GM04503 (cell line): ENCODE measurements at places on chromosomes 13 and 19.

DNA sequence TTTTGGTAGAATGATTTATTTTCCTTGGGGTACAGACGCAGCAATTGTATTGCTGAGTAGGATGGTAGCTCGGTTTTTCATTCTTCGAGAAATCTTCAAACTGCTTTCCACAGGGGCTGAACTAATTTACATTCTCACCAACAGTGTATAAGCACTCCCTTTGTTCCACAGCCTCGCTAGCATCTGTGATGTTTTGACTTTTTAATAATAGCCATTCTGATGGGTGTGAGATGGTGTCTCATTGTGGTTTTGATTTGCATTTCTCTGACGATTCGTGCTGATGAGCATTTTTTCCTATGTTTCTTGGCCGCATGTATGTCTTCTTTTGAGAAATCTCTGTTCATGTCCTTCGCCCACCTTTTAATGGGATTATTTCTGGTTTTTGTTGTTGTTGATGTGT lies 54.8 kb upstream of the UQCRFS1 start:
- DNase-seq = no peak

DNA sequence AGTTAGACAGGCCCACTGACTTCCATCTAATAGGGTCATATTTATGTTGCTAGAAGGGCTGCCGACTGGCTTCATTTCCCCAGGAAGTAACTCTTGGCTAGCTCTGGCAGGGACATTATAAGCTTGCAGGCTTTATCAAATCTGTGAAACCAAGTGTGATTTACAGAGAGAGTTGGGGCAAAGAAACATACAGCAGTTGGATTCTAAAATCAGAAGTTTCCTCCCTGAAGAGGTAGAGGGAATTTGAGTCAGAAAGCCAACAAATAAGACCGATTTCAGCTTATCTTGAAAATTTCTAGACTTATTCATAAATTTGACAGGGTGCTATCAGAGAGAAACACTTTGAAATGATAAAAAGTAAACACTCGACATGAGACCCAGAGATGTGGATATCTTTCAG lies 407.8 kb downstream of the OLFM4 start:
- DNase-seq = no peak

- DNase-seq = no peak
Observed at GRCh38 chr19:49910179-49910578, 13.5 kb upstream of the IL4I1 start.

- DNase-seq = no peak
Observed at GRCh38 chr13:25753976-25754375, 297.8 kb downstream of the SHISA2 start.

DNA sequence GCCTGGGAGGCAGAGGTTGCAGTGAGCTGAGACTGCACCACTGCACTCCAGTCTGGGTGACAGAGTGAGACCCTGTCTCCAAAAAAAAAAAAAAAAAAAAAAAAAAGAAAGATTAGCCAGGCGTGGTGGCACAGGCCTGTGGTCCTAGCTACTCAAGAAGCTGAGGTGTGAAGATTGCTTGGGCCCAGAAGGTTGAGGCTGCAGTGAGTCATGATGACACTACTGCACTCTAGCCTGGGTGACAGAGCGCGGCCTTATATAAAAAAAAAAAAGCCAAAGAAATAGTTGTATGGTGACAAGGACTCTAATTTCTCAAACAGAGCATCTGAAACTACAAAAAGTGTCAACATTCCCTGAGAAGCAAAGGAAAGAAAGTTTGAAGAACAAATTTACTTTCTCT lies 3.4 kb downstream of the PBX4 start:
- peak; percentile 27 for DNase-seq

GRCh38 chr13:78341032-78341431 lies 262.3 kb downstream of the POU4F1 start:
- no peak for DNase-seq

DNA sequence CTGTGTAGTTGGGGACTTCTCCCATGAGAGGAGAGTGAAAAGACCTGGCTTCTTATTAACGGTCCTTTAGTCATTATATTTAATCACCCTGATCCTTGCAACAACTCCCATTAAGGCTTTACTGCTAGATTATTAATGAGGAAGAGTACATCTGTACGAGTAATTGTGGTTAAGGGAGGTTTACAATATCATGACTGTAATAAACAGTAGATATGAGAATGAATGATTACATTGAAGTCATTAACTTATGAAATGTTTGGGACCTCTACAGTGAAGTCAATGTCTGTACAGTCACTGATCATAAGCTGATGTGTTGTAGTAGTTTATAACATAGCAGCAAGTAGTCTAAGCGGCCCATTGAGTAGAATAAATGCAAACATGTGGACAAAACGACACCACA lies 24.7 kb downstream of the FGF9 start:
- DNase-seq = no peak

GRCh38 chr13:74040200-74040599 lies 94.0 kb downstream of the KLF12 start:
- DNase-seq = no peak

GRCh38 chr13:111370570-111371535 lies 50.4 kb downstream of the TEX29 start:
- no peak for DNase-seq

DNA sequence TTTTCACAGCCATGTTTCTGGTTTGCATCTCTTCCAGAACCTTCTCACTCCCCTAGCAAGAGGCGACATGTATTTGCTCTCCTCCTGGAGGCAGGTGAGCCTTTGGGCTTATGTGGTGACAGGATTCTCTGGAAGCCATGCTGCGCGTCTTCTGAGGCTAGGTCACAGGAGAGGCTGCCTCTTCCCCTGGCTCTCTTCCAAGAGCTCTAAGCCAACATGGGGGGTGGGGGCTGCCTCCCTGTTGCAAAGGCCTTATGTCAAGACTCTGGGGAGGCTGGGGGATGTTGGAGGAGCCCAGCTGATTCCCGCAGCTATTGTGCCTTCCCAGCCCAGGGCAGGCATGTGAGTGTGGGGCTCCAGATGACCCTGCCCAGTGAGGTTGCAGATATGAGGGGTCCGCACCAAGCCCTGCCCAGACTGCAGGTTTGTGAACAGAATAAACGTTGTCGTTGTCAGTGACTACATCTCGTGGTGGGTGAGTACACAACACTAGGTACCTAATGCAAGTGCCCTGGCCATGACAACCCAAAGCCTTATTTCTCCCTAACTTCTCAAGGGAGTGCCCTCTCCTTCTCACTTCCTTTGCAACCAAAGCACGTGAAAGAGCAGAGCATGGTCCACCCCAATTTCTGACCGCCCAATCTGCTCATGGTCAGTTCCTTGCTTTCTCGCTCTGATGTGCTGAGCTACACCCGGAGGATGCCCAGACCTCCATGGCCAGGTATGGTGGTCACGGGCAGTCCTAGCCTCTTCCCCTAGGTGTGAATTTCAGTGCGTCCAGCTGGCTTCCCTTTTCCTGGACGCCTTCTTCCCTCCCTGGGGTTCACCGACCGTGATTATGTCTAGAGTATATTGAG lies 44.9 kb downstream of the TEX29 start:
- DNase-seq = no peak

GRCh38 chr19:38842439-38843174 lies 7.2 kb downstream of the HNRNPL start:
- no peak for DNase-seq

GRCh38 chr13:31274390-31274789 lies 74.6 kb downstream of the B3GLCT start:
- no peak for DNase-seq

- no peak for DNase-seq
Observed at GRCh38 chr19:54178581-54179261, 5.8 kb upstream of the TMC4 start.

DNA sequence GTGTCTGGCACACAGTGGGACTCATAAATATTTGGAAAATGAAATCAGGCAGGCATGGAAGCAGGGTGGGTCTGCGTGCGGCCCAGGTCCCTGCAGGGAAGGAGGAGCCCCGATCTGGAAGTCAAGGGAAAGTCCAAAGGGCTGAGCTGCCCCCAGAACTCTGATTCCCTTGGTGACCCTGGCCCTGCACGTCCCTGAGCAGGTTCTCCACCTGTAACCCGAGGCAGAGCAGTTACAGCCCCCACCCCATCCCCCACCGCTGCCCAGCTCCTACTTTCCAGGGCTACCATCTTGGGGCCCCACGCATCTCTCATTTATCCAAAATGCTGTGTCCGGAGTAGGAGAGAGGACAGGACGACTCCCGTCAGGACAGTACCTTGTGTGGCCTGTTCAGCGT lies 2.1 kb downstream of the PLEKHF1 start:
- no peak for DNase-seq

DNA sequence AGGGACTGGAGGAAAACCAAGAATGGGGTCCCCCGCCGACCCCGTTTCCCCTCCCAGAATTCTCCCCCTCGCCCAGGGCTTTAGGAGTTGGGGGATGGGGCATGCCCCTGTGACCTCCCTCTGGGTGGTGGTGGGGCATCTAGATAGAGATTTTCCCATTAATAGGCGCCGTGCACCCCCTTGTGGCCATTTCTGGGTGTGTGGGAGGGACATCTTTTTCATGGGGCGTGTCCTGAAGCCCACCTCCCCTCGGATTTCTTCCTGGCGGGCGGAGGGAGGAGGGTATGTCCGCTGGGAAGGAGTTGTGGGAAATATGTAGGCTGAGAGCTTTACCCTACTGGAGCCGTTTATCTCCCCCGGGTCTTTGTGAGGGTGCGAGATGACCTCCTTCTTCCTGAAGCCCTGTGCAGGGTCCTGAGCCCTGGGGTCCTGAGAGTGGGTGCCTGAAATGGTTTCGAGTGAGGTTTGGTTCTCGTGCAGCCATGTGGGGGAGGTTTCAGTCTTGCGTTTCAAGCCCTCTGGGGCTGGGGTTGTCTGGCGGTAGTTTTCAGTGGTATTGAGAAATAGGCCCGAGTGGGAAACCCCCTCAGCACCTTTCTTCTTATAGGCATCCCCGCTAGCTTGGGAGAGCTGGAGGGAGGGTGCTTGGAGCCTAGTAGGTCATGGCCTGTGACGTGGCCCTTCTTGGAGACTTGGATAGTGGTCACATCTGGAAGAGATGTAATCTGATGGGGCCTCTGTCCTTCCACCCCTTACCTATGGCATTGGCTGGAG lies 1.0 kb downstream of the PRMT1 start:
- no peak for DNase-seq

DNA sequence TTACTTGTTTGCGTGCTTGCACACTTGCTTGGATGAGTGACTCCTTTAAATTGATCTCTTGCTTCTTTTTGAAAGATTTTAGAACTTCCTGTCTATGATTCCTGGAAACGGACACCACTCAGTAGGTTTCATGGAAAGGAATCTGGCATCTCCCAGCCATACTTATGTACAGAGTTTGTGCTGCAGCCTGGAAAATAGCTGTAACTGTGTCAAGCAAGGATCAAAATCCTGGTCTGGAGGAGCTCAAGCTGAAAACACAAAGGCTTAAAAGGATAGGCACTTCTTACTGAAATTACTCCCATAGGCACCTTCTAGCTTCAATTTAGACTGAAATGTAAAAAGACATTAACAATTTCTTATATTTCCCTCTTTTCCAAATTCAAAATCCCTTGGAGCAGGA lies 1.4 kb upstream of the FREM2 start:
- DNase-seq = no peak

DNA sequence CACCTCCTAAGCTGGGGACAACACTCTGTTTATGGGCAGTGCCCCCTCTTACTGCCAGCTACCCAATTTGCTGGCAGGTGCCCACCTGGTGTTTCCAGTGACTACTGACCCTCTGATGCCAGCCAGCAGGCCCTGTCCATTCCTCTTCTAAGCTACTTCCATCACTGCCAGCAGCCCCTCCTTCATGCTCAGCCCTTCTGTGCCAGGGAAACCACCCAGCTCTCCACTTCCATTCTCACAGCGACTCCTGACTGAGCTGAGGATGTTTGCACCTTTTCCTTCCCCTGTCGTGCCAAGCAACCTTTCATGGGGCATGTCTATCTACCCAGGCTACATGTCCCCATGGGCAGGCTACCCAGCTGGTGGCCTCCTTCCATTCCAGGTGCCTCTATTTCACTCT lies 24.0 kb upstream of the ZNF492 start:
- DNase-seq = no peak

GRCh38 chr13:39379118-39379517 lies 223.9 kb downstream of the LHFPL6 start:
- DNase-seq = no peak

DNA sequence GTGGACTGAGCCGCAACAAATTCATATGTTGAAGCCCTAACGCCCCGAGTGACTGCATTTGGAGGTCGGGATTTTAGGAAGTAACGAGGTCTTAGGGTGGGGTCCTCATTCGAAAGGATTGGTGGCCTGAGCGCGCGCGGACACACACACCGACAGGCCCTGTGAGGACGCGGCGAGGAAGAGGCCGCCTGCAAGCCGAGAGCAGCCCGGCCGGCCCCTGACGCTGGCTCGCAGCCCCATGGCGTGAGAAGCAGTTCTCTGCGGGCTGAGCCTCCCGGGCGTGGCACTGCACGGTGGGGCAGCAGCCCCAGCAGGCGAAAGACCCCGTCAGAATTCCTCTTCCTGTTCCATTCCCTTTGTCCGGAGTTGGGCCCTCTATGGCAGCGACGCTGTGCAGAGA lies 131.2 kb downstream of the CRYL1 start:
- no peak for DNase-seq

- no peak for DNase-seq
Observed at GRCh38 chr13:111431206-111431605, 110.8 kb downstream of the TEX29 start.

GRCh38 chr13:29438769-29439168 lies 156.7 kb downstream of the SLC7A1 start:
- DNase-seq = no peak

- DNase-seq = no peak
Observed at GRCh38 chr13:24147570-24147963, 13.0 kb upstream of the SPATA13 start.

DNA sequence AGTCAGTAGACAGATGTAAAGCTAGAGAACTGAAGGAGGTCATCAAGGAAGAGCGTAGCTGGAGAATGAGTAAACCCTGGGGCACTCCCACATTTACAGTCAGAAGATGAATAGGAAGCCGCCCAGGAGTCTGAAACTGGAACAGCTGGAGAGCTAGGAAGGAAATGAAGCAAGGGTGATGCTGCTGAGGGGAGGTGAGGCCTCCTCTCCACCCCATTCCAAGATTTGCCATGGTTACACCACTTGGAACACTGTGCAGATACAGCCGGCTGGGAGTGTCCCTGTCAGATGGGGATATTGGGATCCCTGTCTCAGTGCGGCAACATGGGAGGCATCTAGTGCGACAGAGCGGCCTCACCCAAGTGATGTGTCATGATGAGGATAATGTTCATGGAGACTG lies 51.8 kb upstream of the GPI start:
- DNase-seq = no peak

GRCh38 chr19:39555883-39556282 lies 15.9 kb upstream of the EID2 start:
- DNase-seq = no peak

- no peak for DNase-seq
Observed at GRCh38 chr19:38264486-38265212, at the start of gene SPINT2. TSS of gene SPINT2 (plus strand) at chr19:38264573. CDS start at chr19:38264893, 320 bp downstream.

DNA sequence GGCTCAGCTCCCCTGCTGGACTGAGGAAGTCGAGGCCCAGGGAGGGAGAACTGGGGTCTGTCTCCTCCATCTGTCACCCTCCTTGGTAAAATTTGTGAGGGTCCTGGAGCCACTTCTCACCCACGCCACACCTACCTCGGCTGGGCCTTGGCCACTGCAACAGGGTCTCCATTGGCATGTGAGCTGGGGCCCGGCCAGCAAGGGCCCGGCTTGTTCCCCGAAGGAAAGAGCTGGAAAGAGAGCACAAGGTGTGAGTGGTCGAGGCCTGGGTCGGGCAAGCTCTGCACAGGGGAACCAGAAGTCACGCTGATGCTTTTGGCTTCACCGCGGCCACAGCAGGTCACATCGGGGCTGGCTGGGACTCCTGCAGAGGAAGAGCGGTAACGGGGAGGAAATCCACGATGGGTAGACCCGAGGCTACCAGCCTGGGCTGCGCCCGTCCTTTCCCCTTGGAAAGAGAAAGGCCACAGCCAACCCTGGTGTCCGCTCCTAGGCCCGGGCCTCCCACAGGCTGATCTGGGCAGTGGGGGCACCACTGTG lies 9.0 kb downstream of the NANOS3 start:
- no peak for DNase-seq
